ENCODE measurements at places on chromosomes 2 and 18. TPM values are rescaled to one million over a fixed set of nuclear protein-coding genes. Genes with fewer than 3 reads are reported as not detected.

The NT5C1B gene
- total RNA-seq: not detected

DNA sequence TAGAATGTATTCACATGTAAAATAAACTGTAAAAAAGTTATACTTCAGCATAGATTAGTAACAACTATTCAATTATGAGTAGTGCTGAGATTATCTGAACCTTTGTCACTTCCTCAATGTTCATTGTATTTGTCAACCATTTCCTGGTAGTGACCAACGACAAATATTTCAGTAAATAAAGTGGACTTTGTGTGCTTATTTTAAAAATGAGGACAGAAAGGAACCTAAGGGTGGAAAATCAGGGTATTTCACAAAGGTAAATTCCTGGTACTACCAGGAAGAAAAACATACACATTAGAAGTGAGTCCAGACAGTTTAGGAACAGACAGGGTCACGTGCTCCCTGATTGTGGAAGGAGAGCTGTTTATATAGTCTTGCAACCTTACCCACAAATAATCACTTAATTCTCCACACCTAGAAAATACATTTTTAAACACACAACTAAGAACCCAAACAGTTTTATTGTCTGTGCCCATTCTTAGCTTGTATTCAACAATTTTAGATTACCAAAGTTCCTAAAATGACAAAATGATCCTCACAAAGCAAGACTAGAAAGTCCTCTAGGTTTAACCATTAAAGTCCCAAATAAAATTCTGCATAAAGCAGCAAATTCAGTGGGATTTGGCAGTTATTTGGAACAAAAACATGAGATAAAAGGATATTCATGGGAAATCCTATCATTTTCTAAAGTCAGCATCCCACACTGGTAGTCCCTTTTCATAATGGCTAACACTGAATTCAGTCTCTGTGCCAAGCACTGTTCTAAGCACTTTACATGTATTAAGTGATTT lies 28.2 kb downstream of the PELI1 start:
- H3K27ac ChIP-seq: no peak overlapping the region
- H3K4me1 ChIP-seq: peaks cover 9% of the 10 kb centered on the region
- DNase-seq: no peak
- no peak overlapping the region for H3K4me3 ChIP-seq
- no peaks in the 10 kb centered on the region for H3K27me3 ChIP-seq

The CNTNAP5 gene
- not detected for total RNA-seq

DNA sequence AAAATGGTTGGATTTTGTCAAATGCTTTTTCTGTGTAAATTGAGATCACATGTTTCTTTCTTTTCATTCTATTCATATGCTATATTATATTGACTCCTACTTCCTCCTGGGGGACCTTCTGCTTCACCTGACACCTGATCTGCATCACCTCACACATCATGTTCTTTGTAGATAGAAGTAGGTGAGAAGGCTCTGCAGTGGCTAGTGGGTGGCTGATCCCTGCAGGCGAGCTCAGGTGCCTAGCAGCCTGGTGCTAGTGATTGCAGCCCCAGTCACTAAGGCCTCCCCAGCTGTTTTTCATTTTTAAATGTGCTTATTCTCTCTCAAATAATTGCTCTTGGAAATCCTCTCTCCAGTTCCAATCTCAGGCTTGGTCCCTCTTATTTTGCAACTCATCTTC lies 33.6 kb downstream of the MC4R start:
- no peaks in the 10 kb centered on the region for H3K36me3 ChIP-seq
- H3K4me1 ChIP-seq: no peaks in the 10 kb centered on the region
- H3K27me3 ChIP-seq: no peaks in the 10 kb centered on the region
- no peak overlapping the region for H3K27ac ChIP-seq
- DNase-seq: no peak

DNA sequence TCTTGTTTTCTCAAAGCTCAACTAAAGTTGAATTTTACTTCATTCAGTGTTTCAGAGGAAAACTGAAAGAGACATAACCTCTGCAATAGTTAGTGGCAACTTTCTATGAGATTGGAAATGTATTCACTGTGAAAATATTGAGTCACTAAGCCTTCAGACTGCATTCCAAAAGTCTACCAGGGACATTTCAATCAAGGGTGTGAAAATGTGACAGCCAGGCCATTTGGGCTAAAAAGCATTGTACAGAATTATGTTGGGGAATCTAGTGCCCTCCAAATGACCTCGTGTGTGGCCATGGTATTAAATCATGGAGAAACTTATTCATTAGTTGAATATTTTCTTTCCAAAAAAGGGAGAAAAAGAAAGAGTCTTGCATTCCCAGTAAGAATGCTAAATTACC lies 251.9 kb downstream of the GRB14 start:
- no peak overlapping the region for H3K27ac ChIP-seq
- DNase-seq: no peak
- H3K36me3 ChIP-seq: no peaks in the 10 kb centered on the region
- no peaks in the 10 kb centered on the region for H3K4me1 ChIP-seq

The LRP1B gene
- not detected for total RNA-seq

DNA sequence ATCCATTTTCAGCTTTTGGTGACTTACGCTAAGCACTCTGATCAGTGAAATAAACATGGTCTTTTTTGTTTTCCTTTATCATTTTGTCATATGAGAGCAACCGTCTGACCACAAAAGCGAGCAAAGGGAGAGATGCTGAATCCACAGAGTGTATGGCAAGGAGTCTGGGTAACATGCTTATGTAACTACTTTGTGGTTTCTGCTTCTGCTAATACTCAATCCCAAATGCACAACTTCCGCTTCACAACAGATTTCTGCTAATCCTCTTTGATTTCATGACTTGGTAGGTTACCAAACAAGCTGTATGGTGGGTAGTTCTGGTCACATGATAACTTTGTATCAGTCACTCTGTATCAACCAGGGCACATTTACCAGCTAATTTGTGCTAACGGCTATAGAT lies 908.4 kb upstream of the CRIM1 start:
- H3K36me3 ChIP-seq: no peaks in the 10 kb centered on the region
- no peak overlapping the region for H3K4me3 ChIP-seq
- no peaks in the 10 kb centered on the region for H3K27me3 ChIP-seq
- no peaks in the 10 kb centered on the region for H3K4me1 ChIP-seq
- H3K27ac ChIP-seq: no peak overlapping the region

The ST8SIA5 gene
- total RNA-seq: 0.08 TPM

DNA sequence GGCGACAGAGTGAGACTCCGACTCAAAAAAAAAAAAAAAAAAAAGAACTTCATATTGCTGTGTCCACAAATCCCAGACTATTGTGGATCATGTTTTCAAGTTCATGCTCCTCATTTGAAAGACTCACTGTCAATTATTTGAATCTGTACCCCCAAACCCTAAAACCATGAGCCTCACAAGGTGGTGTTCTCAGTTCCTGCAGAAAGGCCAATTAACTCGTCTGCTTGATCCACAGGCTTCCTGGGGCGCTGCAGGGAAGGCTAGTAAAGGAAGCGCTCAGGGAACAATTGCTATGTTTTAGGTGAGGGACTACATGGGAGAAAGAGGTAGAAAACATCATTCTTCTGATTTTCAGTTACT lies 396.8 kb upstream of the NETO1 start:
- no peaks in the 10 kb centered on the region for H3K27me3 ChIP-seq
- DNase-seq: no peak
- no peak overlapping the region for H3K27ac ChIP-seq
- H3K4me1 ChIP-seq: no peaks in the 10 kb centered on the region
- H3K4me3 ChIP-seq: no peak overlapping the region

DNA sequence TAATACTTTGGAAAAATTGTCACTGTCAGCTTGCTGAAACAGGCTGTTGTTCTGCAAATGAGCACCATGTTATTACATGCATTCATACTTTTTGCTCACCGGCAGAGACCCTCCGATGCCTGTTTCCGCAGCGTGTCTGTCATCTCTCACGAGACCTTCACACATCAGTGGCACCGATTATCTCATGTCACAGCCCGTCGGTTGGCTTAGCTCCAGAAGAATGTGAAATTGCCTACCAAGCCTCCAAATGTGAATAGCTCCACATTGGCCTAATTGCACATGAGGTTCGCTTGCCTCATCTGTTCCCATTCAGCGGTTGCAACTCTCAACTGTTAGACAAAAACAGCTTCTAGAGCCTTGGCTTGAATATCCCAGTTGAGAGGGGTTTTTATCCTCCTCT lies 233.0 kb downstream of the ACTR3 start:
- H3K27ac ChIP-seq: no peak overlapping the region
- no peaks in the 10 kb centered on the region for H3K4me1 ChIP-seq
- DNase-seq: no peak
- H3K36me3 ChIP-seq: no peaks in the 10 kb centered on the region
- H3K27me3 ChIP-seq: peaks cover 6% of the 10 kb centered on the region

DNA sequence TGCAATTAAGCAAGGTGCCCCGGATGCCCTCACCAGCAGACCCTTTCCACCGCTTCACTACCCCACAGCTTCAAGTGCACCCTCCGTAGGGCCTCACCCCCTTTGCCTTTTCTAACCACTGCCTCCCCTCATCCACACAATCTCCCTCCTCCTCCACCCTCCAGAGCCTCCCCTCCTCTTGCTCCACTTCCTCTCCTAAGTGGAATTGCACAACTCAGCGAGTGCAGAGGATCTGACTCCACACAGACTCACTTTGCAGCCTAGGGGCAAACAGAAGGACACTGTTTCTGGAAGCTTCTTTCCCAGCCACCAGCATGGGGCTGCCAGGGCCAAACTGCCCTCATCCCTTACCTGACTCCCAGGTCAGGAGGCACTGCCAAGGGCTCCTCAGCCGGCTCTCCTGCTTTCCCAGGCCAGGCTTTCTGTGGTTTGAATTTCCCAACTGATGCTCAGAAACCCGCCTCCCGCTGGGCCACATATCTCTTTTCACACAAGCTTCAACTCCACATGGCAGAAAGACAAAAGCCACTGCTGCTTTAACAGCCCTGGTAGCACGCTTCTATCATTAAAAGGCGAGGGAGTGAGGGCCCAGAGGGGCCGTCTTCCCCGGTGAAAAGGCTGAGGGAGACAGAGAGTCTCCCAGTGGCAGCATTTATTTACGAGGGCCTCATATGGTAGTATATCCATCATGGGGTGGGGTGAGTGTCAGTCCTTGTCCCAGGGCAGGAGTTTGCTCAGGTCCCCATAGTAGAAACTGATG lies 74.7 kb upstream of the MGAT4A start:
- no peak for DNase-seq
- no peaks in the 10 kb centered on the region for H3K36me3 ChIP-seq
- no peak overlapping the region for H3K4me3 ChIP-seq
- H3K27me3 ChIP-seq: no peaks in the 10 kb centered on the region
- H3K4me1 ChIP-seq: peaks cover 17% of the 10 kb centered on the region

DNA sequence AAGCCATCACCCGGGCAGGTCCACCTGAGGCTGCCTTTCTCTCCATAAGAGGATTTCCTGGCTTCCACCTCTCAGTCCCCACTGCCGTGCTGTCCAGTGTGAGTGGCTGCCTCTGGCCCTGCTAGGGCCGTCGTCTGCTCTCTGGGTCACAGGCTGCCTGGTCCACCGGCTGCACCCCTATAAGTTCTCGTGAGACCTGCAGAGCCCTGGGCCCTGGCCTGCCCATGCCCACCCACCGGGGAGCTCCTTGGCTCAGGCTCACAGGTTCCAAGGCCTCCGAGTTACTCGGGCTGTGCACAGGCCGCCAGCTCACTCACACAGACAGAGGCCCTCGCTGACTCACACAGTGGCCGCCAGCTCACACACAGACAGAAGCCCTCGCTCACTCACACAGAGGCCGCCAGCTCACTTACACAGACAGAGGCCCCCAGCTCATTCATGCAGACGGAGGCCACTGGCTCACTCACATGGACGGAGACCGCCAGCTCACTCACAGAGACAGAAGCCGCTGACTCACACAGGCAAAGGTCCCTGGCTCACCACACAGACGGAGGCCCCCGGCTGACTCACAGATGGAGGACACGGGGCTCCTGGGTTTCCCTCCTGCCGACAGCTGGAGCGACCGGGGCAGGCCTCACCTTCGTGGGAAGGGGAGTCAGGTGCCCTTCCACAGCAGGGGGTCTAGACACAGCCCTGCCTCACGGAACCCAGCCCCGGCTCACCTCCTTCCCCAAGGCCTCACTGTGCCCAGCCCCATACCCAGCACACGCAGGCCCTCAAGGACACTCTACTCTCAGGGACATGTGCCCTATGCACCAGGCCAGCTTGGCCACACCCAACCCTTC lies 334.1 kb upstream of the MYT1L start:
- H3K4me3 ChIP-seq: no peak overlapping the region
- DNase-seq: no peak
- no peaks in the 10 kb centered on the region for H3K36me3 ChIP-seq
- no peak overlapping the region for H3K27ac ChIP-seq

- DNase-seq: no peak
- peaks cover 8% of the 10 kb centered on the region for H3K4me1 ChIP-seq
- H3K36me3 ChIP-seq: no peaks in the 10 kb centered on the region
Measured at GRCh38 chr2:218799990-218800389, 18.0 kb downstream of the CYP27A1 start.

The UGT1A10 gene
- total RNA-seq: not detected

GRCh38 chr18:58580623-58581022 lies 48.3 kb downstream of the ALPK2 start:
- no peaks in the 10 kb centered on the region for H3K27me3 ChIP-seq
- H3K4me1 ChIP-seq: peaks cover 11% of the 10 kb centered on the region
- no peaks in the 10 kb centered on the region for H3K36me3 ChIP-seq

GRCh38 chr2:100107906-100108647 lies 34.3 kb downstream of the AFF3 start:
- H3K27ac ChIP-seq: no peak overlapping the region
- peaks cover 2% of the 10 kb centered on the region for H3K27me3 ChIP-seq
- no peak for DNase-seq
- H3K4me1 ChIP-seq: peaks cover 9% of the 10 kb centered on the region
- no peaks in the 10 kb centered on the region for H3K36me3 ChIP-seq

DNA sequence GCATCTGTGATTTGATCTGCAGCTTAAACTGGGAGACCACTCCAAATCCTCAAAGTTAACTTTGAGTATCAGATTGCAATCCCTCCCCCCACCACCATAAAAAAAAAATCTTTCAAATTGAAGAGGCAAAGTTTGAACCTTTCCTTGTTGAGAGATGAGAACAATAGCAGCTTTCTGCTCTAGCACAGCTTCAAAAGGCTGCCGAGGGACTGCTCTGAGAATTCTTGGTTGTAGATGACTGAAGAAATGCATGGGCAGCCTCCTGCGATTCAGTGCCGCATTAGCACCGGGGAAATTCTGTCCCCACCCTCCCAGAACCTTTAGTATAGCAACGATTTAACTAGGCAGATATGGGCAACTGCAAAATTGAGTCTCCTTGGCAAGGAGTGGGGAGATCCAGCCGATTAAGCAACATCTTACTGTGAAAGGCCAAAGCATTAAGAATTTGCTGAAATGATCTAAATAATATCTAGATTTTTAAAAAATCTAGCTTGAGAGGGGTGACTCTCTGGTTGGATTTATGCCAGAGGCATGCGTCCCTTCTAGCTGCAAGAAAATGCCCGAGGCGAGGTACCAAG lies 3.9 kb upstream of the SP5 start:
- DNase-seq: no peak
- peaks cover 48% of the 10 kb centered on the region for H3K4me1 ChIP-seq
- H3K36me3 ChIP-seq: no peaks in the 10 kb centered on the region
- no peak overlapping the region for H3K27ac ChIP-seq

The CDH20 gene
- 0.39 TPM for total RNA-seq

The OR6B2 gene
- not detected for total RNA-seq

GRCh38 chr2:30472326-30472725 lies 25.3 kb downstream of the LCLAT1 start:
- no peaks in the 10 kb centered on the region for H3K27me3 ChIP-seq
- DNase-seq: no peak
- no peaks in the 10 kb centered on the region for H3K4me1 ChIP-seq
- H3K36me3 ChIP-seq: no peaks in the 10 kb centered on the region
